ENCODE measurements at places on chromosomes 4 and X.
A peak's percentile ranks its signal among the peaks of the same experiment; 100 is the strongest.

DNA sequence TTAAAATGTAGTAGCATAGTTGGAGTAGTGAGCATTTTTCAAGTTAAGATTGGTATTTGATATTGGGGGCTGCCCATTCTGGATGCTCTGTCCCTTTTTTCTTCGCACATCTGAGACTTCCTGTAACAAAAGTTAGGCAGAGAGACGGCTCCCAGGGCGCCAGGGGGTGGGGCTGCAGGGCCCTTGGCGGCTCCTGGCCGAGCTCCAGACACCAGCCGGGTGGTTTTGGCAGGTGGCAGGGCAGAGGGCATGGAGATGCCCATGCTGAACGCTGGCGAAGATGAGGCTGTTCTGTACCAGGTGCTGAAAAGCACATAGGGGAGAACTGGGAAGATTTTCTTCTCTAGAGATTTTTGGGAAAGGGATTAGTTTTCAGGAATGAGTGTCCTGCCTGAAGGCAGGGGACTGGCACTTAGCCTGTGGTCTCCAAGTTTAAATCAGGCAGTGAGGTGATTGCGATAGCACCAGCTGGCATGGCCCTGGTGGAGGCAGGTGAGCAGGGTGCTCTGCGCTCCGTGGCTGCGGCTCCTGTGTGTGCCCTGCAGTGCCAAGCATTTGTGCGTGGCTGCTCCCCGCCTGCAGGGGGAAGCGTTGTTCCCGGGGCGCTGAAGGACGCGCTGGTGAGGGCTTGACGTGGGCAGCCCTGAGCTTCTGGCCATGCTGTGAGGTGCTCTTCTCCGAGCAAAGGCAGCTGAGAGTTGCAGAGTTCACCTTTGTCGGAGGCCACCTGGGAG, 23.6 kb upstream of the HGFAC start:
- DNase-seq: peak; percentile 28

DNA sequence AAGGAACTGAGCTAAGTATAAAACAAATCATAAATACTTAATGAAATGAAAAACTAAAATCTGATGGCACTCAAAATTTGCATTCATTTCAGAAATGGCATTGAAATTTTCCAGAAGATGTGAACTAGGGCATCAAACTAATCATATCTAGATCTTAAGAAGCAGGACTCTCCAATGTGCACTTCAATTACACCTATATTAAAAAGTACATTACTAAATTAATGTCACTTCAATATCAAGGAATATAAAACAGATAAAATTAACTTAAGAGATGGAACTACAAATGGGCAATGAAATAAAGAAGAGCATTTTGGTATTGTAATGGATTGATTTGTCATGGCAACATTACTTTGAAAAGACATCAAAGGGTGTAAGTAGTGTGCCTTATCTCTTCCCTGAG, 20.3 kb downstream of the NPY2R start:
- no peak for DNase-seq

- DNase-seq: no peak
Observed at GRCh38 chr4:168859888-168860694, 150.0 kb downstream of the CBR4 start.

- no peak for DNase-seq
Observed at GRCh38 chrX:48789366-48790220, 3.2 kb downstream of the GATA1 start.

DNA sequence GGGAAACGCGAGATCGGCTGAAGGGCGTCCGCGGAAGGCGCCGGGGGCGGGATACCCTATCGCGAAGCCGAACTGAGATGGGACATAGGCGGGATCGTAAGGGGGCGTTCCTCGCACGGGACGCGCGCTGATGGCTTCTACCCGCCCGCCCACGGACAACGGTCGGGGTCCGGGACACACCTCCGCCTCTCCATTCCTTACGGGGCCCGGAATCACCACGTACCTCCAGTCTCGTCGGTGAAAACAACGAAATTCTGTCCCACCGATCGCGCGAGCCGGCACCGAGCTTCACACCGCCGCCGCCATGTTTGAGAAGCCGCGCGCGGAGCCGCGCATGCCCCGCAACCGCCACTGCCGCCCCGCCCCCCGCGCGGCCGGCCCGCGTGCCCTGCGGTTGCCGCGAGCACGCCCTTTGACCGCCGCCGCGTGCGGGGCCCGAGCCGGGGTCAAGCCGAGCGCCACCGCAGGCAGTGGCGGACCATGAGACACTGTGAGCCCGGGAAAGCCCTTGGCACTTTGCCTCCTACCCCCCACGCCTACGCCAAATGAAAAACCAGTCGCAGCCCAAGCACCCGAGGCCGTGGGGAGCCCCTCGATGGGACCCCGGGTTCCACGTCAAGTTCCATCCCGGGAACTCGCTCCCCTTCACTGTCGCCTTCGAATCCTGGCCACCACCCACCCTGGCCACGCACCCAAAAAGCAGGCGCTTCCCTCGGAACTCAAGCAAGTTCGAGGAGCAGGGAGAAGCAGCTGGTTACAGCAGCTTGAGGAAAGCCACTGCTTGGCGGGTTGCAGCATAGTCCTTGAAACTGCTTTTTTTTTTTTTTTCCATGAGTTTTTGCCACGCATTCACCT, at the start of gene SCML2:
Gene SCML2, minus strand, starts transcription at position 320 of the 855 bp plus-strand sequence. CDS start 20,617 bp downstream, outside the sequence.
- peak; percentile 25 for DNase-seq

- DNase-seq: no peak
Observed at GRCh38 chr4:108351791-108352190, 183.1 kb upstream of the LEF1 start.

DNA sequence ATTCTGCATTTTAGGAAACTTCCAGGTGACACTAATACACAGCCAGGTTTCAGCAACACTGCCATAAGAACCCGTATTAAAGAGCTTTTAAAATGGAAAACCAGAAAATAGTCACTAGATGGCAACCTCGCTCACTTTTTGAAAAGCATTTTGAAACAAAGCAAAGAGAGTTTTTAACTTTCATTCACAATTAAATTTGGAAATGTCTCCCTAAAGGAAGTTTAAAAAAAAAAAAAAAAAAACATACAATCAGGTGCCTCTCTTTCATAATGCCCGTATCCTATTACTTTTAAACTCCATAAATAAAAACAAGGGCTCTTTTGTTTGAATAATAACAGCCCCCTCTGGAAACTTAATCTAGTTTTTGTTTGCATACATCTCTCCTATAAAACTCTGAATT, 20.3 kb downstream of the MEPE start:
- no peak for DNase-seq
